ENCODE measurements at places on chromosomes 11 and 22.

DNA sequence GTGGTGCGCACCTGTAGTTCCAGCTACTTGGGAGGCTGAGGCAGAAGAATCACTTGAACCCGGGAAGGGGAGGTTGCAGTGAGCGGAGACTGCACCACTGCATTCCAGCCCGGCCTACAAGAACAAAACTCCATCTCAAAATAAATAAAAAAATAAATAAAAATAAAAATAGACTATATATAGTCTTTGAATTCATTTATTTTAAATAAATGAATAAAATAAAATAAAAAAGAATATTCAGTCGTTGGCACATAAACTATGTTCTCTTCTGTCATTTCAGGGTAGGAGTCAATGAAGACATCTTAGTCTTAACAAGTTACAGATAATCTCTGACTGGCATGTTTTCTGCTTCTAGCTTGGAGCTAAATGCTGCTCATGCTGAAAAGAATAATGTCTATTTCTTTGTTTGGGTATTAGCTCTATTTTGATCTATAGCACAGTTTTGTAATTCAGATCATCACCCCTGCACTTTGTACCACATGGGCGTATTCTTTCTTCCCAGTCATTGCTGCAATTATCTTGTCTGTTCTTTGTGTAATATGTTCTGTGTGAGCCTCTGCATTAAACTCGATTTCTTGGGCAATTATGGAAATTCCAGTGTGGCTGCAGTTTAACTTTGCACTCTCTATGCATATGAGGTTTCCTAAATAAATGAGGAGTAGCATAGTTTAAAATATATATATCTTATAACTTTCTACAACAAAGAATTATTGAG, 1.4 kb upstream of the MS4A14 start:
- H3K4me3 ChIP-seq, result no peak overlapping the region
- H3K4me1 ChIP-seq, result peaks cover 7% of the 10 kb centered on the region
- no peaks in the 10 kb centered on the region for H3K27me3 ChIP-seq
- no peak for DNase-seq

GRCh38 chr11:74654976-74655375, 62.6 kb downstream of the POLD3 start:
- H3K4me3 ChIP-seq, result no peak overlapping the region
- no peaks in the 10 kb centered on the region for H3K36me3 ChIP-seq
- H3K27me3 ChIP-seq, result no peaks in the 10 kb centered on the region
- DNase-seq, result no peak
- H3K4me1 ChIP-seq, result no peaks in the 10 kb centered on the region

- DNase-seq, result no peak
- H3K27me3 ChIP-seq, result peaks cover 2% of the 10 kb centered on the region
- H3K36me3 ChIP-seq, result no peaks in the 10 kb centered on the region
- peaks cover 13% of the 10 kb centered on the region for H3K4me1 ChIP-seq
These were observed 79.7 kb upstream of the LINC01488 start for GRCh38 chr11:69401715-69402114.

DNA sequence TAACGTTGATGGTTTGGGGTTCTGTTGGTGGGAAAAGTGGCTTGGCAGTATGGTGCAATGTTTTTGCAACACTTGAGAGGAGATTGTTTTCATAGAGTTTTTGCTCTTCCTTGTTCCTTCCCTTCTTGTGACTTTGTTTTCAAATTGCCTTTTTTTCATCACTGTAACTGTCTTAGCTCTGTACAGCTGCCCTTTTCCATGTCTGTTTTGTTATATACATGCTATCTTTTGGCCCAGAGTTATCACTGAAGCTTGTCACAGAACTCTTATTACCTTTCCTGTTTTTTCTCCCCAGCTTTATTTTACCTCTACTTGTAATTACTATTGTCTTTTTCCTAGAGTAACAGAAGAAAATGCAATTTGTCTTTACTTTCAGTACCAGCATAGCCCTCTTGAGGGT, 154.1 kb downstream of the DDX10 start:
- no peak overlapping the region for H3K4me3 ChIP-seq
- H3K4me1 ChIP-seq, result no peaks in the 10 kb centered on the region
- H3K27me3 ChIP-seq, result no peaks in the 10 kb centered on the region
- no peaks in the 10 kb centered on the region for H3K36me3 ChIP-seq
- H3K27ac ChIP-seq, result no peak overlapping the region
- DNase-seq, result no peak

All from natural killer cell (primary cell).